ENCODE measurements at places on chromosomes 2 and 18. TPM values are rescaled to one million over a fixed set of nuclear protein-coding genes. Genes with fewer than 3 reads are reported as not detected.

Gene MOCOS
- 7.6 TPM for polyA plus RNA-seq

Gene TBC1D8
- polyA plus RNA-seq, result 12.2 TPM

Gene KRTCAP3
- polyA plus RNA-seq, result 5.4 TPM

Gene VRK2
- 11.4 TPM for polyA plus RNA-seq

Gene ALPG
- not detected for polyA plus RNA-seq

Gene CYP20A1
- 13.0 TPM for polyA plus RNA-seq
